ENCODE measurements at places on chromosomes 2 and 18.

DNA sequence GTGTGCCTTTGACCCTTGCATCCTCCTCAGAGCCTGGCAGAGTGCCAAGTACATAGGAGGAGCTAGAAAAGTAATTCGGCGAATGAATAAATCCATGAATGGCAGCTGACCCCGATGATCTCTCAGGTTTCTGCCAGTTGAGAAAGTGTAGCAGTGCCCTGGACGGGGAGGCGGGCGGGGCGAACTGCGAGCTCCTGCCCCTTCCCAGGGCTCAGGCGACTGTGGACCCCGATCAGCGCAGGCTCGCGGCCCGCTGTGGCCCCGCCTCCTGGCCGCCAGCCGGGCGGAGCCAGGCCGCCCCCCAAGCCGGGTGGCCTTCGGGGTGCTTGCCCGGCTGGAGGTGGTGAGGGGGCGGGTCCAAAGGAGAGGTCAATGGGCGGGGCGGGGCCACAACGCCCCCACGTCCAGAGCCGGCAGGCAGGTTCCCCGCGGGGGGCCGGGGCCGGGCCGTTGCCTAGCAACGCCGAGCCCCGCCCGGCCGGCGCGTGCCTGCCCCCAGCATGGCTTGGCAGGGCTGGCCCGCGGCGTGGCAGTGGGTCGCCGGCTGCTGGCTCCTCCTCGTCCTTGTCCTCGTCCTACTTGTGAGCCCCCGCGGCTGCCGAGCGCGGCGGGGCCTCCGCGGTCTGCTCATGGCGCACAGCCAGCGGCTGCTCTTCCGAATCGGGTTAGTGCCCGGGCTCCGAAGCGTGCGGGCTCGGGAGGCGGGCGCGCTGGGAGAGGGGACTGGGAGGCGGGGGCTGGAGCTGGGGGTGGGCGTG is 30.6 kb upstream of the TMBIM1 start:
- peak; percentile 84 for DNase-seq

- DNase-seq: no peak
Observed at GRCh38 chr2:74707837-74708236, 53.8 kb downstream of the SEMA4F start.

DNA sequence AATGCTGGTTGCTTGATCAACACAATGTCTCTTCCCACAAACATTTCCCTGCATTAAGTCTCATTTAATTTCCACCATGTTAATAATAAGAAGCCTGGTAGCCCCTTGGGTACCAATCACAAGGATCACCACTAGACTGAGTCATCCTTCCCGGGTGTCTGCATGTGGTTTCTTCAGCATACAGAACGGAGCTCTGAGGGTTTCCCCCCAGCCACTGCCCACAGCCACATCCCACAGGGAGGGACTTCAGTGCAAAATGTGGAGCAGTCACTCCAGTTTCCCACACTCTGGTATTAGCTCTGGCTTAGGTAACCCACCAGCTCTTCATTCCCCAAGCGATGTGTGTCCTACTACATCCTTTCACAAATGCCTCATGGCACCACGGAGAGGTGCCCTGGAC is 42.7 kb upstream of the POLE4 start:
- DNase-seq: peak; percentile 88

GRCh38 chr2:36379710-36380448 is 24.3 kb downstream of the CRIM1 start:
- DNase-seq: peak; percentile 64

DNA sequence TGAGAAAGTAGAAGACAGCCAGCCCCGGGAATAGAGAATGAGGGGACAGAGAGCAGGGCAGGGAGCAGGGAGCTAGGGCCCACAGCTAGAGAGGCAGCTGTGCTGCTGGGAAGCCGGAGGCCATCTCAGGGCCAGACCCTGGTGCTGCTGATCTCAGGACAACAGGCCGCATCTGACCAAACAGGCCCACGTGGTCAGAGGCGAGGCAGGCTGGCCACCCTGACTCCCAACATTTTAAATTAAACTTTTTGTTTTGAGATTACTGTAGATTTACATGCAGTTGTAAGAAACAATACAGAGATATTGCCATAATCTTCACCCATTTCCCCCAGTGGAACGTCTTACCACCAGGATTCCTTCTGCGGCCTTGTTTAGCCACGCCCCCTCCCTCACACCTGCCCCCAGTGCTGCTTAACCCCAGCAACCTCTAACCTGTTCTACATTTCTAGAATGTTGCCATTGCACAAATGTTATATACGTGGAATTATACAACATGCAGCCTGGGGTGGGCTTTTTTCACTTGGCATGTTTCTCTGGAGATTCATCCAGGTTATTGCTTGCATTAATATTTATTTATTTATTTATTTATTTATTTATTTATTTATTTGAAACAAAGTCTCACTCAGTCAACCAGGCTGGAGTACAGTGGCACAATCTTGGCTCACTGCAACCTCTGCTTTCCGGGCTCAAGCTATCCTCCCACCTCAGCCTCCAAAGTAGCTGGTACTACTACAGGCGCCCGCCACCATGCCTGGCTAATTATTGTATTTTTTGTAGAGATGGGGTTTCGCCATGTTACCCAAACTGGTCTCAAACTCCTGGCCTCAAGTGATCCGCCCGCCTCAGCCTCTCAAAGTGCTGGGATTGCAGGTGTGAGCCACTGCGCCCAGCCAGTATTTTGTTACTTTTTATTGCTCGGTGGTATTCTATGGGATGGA is 48.6 kb upstream of the GPR17 start:
- DNase-seq: no peak

GRCh38 chr2:162007447-162008040 is 66.5 kb downstream of the DPP4 start:
- no peak for DNase-seq

DNA sequence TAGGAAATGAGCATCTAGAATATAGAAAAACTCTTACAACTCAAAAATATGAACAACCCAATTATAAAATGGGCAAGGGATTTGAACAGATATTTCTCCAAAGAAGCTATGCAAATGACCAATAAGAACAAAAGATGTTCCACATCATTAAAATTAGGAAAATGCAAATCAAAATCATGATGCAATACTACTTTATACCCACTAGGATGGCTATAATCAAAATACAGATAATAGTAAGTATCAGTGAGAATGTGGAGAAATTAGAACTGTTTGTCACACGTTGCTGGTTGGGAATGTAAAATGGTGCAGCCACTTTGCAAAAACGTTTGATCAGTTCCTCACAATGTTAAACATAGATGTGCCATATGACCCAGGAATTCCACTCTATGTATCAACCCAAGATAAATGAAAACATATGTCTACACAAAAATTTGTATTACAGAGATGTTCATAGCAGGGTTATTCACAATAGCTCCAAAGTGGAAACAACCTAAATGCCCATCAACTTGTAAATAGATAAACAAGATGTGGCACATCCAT is 558.4 kb downstream of the SLC4A3 start:
- no peak for DNase-seq

- peak; percentile 28 for DNase-seq
Observed at GRCh38 chr2:58614219-58614618, 373.1 kb upstream of the FANCL start.

DNA sequence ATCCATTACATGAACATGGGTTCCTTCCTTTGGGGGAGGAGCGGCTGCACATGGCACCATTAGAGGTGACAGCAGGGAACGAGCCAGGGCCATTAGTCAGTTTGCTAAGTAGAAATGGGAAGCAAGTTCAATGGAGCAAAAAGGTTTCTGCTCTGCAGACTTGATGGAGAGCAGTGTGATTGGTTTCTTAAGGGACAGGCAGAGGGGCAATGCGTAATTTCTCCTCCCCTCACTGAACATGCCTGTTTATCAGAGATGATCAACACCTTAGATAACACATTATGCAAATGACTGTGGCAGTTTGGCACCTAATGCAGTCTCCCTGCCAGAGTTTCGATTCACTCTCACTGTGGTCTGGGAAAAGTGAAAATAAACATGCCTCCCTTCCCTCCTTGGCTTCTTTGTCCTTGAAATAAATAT is 414.5 kb downstream of the STK39 start:
- no peak for DNase-seq

DNA sequence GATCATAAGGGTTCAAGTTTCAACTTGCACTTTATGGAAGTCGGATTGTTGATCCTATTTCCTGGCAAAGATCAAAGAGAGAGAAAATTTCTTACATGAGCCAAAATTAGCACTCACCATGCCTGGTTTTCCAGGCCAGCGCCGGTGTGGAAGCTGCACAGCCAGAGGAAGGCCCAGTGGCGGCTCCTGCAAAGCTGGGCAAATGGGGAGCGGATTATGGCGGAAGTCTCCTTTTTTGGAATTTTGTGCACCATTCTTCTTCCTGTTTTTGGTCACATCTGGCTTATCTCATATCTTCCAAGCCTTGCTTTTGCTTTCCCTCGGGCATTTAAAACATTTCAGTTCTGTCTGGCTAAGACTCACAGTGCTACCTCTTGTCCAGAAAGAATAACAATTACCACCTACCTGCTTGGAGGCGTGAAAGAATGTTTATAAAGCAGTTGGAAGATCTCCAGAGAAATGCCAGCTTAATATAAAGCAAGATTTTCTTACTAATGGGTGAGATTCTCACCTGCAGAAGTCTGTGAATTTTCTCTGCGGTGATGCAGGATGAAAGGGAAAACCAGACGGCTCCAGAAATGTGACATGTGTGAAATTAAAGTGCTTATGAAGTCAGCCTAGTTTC is 94.3 kb downstream of the ASAP2 start:
- no peak for DNase-seq

DNA sequence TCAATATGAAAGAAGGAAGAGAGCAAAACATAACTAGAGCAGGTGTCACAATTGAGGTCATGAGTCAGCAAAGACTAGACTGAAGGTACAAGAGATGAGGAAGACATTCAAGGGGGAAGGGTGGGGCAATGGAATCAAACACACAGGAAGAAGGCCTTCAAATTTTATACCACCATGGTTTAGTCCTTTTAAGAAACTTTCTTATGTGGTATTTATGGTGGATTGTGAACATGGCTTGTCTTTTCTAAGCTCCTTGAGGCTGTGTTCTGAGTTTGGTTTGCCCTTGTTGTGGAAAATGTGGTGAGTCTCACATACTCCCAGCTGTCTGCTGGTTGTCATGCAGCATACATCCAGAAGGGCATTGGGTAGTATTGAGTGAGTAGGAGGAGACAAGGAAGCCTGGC is 62.1 kb downstream of the NABP1 start:
- no peak for DNase-seq

DNA sequence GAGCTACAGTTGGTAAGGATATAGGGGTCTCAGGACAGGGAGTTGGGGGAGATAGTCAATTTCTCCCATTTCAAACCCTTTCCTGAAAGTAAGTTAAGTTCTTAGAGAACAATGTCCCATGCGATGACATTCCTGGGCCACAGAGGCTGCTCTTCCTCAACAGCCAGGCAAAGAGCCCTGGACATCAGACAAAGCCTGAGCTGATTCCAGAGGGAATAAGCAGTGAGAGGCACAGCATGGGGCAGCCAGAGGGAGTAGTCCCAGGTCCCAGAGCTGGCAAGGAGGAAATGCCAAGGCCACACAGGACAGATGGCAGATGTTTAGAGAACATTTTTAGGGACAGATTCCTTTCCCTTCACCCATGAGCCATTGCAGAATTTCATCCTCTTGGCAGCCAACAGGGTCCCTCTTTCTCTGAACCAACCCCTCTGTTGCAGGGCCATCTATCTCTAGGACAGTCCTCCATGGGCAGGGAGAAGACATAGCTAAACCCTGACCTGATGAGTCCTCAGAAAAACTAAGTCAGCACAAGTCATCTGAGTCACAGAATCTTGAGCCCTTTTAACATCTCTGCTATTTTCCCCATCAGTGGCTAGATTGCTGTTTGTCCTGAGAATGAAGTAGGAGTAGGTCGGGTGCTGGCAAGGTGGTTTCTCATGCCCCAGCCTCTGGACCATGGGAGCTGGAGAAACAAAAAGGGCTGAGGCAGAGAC is 81.6 kb upstream of the STPG4 start:
- no peak for DNase-seq

DNA sequence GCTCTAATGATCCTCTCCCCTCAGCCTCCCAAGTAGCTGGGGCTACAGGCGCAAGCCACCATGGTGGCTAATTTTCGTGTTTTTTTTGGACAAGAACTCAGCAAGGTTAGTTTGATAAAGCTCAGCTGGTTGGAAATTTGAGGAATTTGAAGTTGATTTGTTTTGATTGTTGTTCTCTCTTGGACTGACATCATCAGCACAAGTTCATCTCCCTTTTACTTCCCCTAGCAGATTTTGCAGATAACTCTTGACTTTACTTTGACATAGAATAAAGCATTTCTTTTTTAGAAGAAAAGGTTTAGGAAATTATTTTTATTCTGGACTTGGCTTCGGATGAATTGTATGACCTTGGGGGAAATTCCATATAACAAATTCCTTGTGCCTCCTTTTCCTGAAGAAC is 74.9 kb upstream of the DLX2 start:
- peak; percentile 34 for DNase-seq

- DNase-seq: no peak
Observed at GRCh38 chr2:6423157-6423556, 442.6 kb downstream of the CMPK2 start.

GRCh38 chr2:20167356-20167755 is 57.6 kb downstream of the SDC1 start:
- no peak for DNase-seq

- no peak for DNase-seq
Observed at GRCh38 chr2:236824836-236825235, 255.2 kb downstream of the ACKR3 start.

DNA sequence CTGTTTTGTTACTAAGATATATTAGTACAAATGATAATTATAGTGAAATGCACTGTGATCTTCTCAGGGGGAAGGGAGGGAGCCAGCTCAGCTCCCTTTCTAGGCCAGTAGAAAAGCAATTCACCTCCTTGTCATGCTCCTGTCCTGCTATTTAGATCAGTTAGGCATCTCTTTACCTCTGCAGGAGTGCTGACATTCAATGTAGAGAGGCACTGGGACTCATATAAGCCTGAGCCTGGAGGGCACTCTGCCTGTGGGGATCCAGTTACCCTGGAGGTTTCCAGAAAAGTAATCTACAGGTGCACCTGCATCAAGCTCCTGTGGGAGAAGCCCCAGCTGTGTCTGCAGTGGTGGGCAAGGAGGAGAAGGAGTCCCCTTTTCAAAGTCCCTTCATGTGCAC is 277.0 kb downstream of the CPS1 start:
- DNase-seq: no peak

DNA sequence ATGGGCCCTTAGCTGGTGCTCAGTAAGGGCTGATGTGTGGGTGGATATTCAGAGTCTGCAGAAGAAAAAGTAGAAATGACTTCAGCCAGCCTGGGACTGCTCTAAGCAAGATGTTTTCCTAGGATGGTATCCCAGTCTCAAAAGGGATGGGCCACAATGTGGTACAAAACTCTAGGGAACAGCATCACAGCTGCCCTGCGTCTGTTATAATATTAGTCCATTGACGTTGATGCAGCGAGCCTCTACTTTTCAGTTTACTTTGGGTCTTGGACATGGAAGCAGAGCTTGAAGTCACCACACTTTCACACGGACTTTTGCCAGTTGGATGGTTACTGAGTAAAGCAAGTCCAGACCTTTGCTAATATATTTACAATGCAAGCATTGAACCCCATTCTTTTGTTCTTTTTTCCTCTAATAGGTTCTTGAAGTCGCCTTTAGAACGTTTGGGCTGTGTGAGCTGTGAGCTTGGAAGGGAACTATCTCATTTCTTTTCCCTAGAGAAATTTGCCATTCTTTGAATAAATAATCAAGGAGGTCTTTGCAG is 105.7 kb downstream of the RDH14 start:
- no peak for DNase-seq

GRCh38 chr2:71716697-71717624 is 263.6 kb downstream of the DYSF start:
- DNase-seq: peak; percentile 94

All from M059J (cell line).